ENCODE measurements at places on chromosomes 2 and 18. TPM values are rescaled to one million over a fixed set of nuclear protein-coding genes. Genes with fewer than 3 reads are reported as not detected.

The TMEM198 gene
- total RNA-seq = 14.2 TPM

The SLC35G4 gene
- not detected for total RNA-seq

The LRRTM4 gene
- total RNA-seq = not detected

The PLB1 gene
- 51.1 TPM for total RNA-seq

The LHCGR gene
- total RNA-seq = not detected

The TLX2 gene
- not detected for total RNA-seq

The UCN gene
- 2.1 TPM for total RNA-seq

The MYCN gene
- total RNA-seq = 1.8 TPM

The NRP2 gene
- 86.4 TPM for total RNA-seq

The HJURP gene
- 1.9 TPM for total RNA-seq

The POTEJ gene
- not detected for total RNA-seq

The WDR35 gene
- 10.0 TPM for total RNA-seq

The PLGLB2 gene
- 2.9 TPM for total RNA-seq

The IL36B gene
- total RNA-seq = not detected

The NT5DC4 gene
- total RNA-seq = not detected

The IL36G gene
- not detected for total RNA-seq

Data from adrenal gland (tissue), 19 donors.